ENCODE measurements at places on chromosomes 16 and 17.

- DNase-seq, result no peak
Observed at GRCh38 chr17:7745748-7746470, 28.4 kb downstream of the DNAH2 start.

DNA sequence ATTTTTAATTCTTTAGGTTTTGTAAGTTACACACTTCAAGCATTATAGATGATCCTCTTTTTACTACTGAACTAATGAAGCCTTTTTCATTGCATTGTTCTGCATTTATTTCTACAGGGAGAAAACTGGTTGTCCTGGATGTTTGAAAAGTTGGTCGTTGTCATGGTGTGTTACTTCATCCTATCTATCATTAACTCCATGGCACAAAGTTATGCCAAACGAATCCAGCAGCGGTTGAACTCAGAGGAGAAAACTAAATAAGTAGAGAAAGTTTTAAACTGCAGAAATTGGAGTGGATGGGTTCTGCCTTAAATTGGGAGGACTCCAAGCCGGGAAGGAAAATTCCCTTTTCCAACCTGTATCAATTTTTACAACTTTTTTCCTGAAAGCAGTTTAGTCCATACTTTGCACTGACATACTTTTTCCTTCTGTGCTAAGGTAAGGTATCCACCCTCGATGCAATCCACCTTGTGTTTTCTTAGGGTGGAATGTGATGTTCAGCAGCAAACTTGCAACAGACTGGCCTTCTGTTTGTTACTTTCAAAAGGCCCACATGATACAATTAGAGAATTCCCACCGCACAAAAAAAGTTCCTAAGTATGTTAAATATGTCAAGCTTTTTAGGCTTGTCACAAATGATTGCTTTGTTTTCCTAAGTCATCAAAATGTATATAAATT, 53.0 kb downstream of the TUBD1 start:
- DNase-seq, result no peak

GRCh38 chr17:68711858-68712257, 110.7 kb upstream of the FAM20A start:
- DNase-seq, result no peak

GRCh38 chr17:82294064-82294773, 20.7 kb upstream of the CSNK1D start:
- DNase-seq, result no peak

GRCh38 chr16:2205104-2205966, at the start of gene MLST8:
TSS of gene MLST8 (plus strand) at chr16:2205454. CDS start at chr16:2206086, 632 bp downstream.
- DNase-seq, result peak; percentile 90

DNA sequence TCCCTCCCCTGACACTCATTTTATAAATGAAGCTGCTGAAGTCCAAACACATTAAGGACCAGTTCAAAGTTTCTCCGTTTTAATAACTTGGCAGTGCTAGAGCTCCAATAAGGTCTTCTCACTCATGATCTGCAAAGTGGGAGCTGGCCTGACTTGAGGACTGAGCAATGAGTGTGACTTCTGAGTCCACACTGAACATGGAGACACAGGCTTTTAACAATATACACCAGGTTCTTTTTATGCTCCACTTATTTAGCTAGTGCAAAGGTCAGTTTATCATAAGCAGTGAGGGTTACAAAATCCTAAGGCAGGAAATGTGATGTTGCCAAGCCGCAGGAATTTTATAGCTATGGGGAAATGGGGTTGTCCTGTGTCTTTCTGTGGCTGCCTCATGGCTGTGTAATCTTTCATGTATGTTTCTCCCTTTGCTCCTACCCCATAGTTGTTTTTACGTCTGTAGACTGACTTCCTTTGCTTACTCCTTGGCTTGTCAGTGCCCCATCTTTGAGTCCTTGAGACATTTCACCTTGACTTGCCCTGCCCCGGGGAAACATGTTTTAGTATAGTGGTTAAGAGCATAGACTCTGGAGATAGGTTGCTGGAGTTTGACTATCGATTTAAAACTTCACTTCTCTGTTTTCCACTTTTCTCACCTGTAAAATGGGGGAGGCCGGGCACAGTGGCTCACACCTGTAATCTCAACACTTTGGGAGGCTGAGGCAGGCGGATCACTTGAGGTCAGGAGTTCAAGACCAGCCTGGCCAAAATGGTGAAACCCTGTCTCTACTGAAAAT, 12.2 kb upstream of the MMD start:
- no peak for DNase-seq

GRCh38 chr16:78677181-78677731, 577.8 kb downstream of the WWOX start:
- DNase-seq, result no peak

Measured in BE2C (cell line).